ENCODE measurements at places on chromosomes 3 and 15. TPM values are rescaled to one million over a fixed set of nuclear protein-coding genes. Genes with fewer than 3 reads are reported as not detected.

DNA sequence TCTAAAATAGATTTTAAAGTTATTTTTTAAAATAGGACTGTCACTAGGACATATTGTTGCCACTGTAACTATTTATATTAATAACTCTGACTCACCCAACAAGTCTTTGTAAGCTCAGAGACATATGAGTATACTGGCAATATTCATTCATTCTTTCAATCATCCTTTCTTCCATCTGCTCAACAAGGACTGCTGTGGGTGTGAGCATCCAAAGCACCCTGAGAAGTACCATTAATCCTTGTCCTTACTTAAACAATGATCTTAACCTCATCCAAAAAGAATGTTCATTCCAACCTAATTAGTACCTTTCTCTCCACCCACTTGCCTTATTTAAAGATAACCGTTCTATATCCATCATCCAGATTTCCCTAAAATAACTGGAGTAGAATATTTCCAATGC is 94.2 kb upstream of the PPP2R3A start:
- H3K27ac ChIP-seq = no peak overlapping the region
- H3K4me3 ChIP-seq = no peak overlapping the region
- H3K27me3 ChIP-seq = peaks cover 3% of the 10 kb centered on the region

GRCh38 chr3:194280777-194281176 is 70.4 kb downstream of the CPN2 start:
- peaks cover 2% of the 10 kb centered on the region for H3K4me1 ChIP-seq
- no peak overlapping the region for H3K27ac ChIP-seq
- no peak overlapping the region for H3K4me3 ChIP-seq
- no peak for DNase-seq
- peaks cover 20% of the 10 kb centered on the region for H3K27me3 ChIP-seq
- H3K36me3 ChIP-seq = no peaks in the 10 kb centered on the region

MAP4 gene
- 119 TPM for total RNA-seq

GRCh38 chr3:34948517-34948916 is 690.8 kb upstream of the ARPP21 start:
- no peak overlapping the region for H3K27ac ChIP-seq
- no peaks in the 10 kb centered on the region for H3K4me1 ChIP-seq
- no peaks in the 10 kb centered on the region for H3K36me3 ChIP-seq

OR5K2 gene
- not detected for total RNA-seq

CPLX3 gene
- 0.28 TPM for total RNA-seq

- DNase-seq = peak; percentile 55
- H3K4me1 ChIP-seq = peaks cover 12% of the 10 kb centered on the region
- peak overlapping the region; percentile 59 for H3K4me3 ChIP-seq
- H3K27ac ChIP-seq = no peak overlapping the region
- peaks cover 3% of the 10 kb centered on the region for H3K36me3 ChIP-seq
These were observed 7.4 kb upstream of the OCA2 start for GRCh38 chr15:28106294-28107110.

DNA sequence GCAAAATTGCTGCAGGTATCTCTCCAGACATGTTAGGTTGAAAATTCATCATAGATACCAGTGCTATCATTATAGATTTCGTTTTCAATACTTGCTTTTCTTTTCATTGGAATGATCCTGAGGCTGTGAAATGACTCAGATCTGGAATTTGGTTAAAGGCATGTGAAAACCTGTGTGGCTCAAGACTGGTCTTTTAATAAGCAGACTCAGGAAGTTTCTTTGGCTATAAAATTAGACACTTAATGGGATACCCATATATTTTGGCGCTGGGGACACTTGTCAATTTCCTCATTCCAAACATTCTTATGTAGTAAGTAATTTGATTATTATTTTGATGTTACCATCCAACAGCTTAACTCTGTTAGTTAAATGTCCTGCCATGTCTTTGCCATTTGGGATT is 1041.1 kb upstream of the GBE1 start:
- no peak for DNase-seq
- no peaks in the 10 kb centered on the region for H3K27me3 ChIP-seq
- no peaks in the 10 kb centered on the region for H3K4me1 ChIP-seq

GRCh38 chr3:141656771-141657170 is 81.3 kb upstream of the RNF7 start:
- no peak overlapping the region for H3K4me3 ChIP-seq
- H3K4me1 ChIP-seq = peaks cover 3% of the 10 kb centered on the region
- no peak for DNase-seq
- H3K27ac ChIP-seq = no peak overlapping the region

DNA sequence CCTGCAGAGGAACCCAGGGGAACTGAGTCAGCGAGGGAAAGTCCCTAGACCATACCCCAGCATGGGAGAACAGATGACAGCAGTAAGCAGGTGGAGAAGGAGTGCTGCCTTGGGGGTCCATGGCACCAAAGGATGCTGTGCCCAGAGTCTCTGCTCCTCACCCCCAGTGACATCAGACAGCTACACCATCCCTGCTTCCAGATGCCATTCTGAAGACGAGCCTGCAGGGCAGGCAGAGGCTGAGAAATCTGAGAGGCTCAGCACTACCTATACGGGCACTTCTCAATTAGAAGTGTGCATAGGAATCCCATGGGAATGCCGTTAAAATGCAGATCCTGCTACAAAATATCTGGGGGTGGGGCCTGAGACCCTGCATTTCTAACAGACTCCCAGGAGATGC is 211.3 kb upstream of the NSMCE3 start:
- peaks cover 5% of the 10 kb centered on the region for H3K27me3 ChIP-seq
- no peaks in the 10 kb centered on the region for H3K4me1 ChIP-seq
- H3K27ac ChIP-seq = no peak overlapping the region
- H3K36me3 ChIP-seq = no peaks in the 10 kb centered on the region

DNA sequence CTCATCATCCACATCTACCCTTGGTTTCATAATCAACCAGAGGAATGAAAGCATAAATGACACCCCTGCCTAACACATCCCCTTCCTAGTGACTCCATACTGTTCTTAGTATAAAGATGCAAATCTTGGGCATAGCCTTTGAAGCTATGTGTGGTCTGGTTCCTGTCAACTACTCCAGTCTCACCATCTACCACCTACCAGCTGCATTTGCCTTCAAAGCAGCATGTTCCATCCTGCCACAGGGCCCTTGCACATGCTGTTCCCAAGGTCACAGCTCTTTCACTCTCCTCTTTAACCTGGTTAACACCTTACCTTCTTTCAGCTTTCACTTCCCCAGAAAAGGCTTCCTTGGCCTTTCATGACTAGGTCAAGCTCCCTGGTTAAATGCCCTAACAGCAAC is 62.3 kb upstream of the ARHGEF3 start:
- no peak for DNase-seq
- peaks cover 21% of the 10 kb centered on the region for H3K36me3 ChIP-seq
- no peaks in the 10 kb centered on the region for H3K27me3 ChIP-seq
- peaks cover 45% of the 10 kb centered on the region for H3K4me1 ChIP-seq
- no peak overlapping the region for H3K27ac ChIP-seq

GRCh38 chr3:112335434-112335781 is 2.5 kb downstream of the CD200 start:
- no peak overlapping the region for H3K27ac ChIP-seq
- no peak overlapping the region for H3K4me3 ChIP-seq
- H3K27me3 ChIP-seq = no peaks in the 10 kb centered on the region
- DNase-seq = no peak

DNA sequence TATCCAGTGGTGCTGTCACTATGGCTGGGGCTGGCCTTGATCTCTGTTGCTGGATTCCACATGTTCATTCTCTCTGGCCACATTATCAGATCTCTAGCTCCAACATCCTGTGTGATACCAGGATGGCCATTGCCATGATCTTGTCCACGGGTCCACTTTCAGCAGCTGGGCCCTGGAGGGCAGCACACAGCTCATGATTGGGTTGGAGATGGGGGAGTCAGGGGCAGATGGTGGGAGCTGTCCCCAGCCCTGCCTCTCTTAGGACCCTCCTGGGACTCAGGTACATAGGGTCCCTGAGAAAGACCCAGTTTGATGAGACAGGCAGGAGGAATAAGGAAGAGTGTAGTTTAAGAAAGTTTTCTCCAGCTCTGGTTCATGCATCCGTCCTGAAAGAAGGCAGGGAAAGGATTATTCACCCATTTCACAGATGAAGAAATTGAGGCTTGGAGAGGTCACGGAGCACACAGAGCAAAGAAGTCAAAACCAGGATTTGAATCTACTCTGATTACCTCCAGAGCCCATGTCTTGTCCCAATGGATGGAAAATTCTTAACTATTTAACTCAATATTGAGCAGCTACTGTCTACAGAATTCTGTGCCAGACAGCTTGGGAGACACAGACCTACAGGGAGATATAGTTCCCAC is 100.5 kb downstream of the LINGO1 start:
- peaks cover 16% of the 10 kb centered on the region for H3K27me3 ChIP-seq
- no peak overlapping the region for H3K27ac ChIP-seq
- H3K4me3 ChIP-seq = no peak overlapping the region
- DNase-seq = peak; percentile 7
